ENCODE measurements at places on chromosomes 5 and 9. TPM values are rescaled to one million over a fixed set of nuclear protein-coding genes. Genes with fewer than 3 reads are reported as not detected.

DNA sequence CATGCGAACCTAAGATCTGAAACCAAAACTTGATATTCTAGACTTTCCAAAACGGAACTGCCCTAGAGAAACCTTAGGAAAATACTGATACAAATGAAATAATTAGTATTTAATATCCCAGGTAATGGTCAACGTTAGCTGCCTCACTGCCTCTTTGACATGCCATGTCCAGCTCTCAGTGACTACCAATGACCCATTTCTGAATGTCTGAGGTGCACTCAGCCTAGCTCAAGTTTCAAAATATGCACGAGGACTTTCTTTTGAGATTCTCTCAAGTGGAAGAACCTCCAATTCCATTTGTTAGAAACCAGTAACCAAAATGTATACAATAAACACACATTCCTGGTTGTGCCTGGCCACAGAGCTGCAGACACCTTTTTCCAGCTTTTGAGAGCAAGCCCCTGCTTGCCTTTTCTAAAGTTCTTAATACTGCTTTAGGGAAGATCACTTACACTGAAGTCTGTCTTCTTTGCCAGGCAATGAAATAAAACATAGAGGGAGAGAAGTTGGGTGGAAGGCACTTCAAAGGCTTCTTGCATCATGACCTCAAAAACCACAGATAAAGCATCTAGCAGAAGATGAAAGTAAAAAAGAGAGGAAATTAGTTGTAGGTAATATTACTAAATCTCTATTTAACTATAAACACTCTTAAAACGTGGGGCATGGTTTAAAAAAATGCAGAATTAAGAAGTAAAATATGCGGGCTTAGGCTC lies 87.9 kb downstream of the MRPS27 start:
- DNase-seq: no peak

DNA sequence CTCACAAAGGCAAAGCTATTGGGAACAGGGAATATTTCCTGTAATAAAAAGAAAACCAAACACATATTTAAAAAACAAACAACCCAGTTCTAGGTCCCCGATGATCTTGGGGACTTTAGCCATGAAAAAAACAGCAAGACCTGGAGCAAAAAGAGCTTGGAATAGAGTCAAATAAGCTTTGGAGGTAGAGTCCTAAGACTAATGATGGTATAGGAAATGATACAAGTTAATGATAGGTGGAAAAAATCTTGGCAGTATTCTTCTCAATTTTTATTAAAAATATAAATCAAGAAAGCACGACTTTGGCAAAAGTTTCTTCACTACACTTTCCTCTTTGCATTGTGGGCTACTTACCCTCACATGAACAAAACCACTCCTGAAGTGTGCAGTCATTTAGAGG lies 481.5 kb downstream of the EBF1 start:
- no peak for DNase-seq

The SV2C gene
- 0.05 TPM for total RNA-seq

- DNase-seq: no peak
These were observed 70.1 kb downstream of the DTWD2 start for GRCh38 chr5:118918232-118918631.

The LYSMD3 gene
- total RNA-seq: 14.8 TPM

GRCh38 chr5:52690236-52690768 lies 97.4 kb upstream of the ITGA1 start:
- DNase-seq: no peak

DNA sequence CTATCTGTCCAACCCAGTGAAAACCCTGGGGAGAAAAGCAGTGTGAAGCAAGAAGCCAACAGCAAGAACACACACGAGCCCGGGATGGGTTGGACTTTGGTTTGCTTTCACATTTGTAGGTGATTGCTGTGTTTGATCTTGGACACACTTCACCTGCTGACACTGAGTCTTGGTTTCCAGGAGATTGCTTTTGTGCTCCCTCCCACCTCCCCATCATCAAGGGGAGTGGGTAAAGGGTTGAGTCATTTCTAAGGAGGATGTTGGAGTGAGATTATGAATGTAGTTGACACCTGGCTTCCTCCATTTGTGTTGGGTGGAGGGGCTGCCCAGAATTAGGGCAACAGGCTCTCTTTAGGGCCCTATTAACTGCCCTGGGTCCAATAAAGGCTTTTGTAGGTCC lies 37.5 kb downstream of the ANKDD1B start:
- DNase-seq: no peak

DNA sequence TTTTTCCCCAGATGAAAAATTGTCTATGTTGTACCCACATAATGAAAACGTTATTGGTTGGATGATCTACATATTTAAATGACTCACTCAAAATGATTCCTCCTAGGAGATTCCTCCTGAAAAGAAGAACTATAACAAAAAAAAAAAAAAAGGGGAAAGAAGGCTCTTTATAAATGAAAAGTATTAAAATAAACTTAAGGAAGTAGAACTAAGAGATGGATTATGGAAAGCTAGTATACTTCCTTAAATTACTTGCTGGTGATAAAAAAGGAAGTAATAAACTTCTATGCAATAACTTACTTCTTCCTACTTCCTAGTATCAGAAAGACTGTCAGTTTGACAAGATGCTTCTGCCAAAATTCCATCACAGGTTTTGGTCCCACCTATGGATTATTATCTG lies 1087.7 kb downstream of the CDH12 start:
- no peak for DNase-seq

GRCh38 chr9:1458503-1458902 lies 408.3 kb downstream of the DMRT2 start:
- DNase-seq: no peak

DNA sequence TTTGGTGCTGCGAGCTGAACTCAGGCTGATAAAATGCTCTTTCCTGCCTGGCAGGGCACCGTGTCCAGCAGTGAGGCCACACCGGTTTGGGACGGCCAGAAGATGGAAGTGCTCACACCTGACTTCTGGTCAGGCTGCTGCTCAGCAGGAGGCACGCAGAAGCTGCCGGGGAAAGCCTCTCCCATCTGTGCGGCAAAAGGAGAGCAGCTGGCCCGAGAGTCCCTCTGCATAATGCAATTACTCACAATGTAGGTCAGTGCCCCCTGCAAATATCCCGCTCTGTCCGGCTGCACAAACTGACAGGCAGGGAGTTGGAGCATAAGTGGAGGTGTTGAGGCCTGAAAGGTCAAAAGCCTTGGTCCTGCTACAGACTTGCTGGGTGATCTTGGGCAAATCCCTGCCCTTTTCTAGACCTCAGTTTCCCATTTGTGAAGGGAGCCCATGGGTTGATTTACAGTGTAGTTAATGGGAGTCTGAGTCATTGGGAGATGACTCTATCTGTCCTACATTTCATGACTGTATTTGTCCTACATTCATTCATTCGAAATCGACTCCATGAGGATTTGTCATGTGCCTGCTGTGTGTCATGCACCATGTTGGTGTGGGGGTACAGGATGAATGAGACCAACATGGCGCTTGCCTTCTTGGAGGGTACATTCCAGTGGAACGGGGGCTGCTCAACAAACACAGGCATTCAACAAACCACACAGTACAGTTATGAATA lies 61.8 kb upstream of the TBC1D2 start:
- DNase-seq: no peak

The POU5F2 gene
- total RNA-seq: 0.23 TPM

DNA sequence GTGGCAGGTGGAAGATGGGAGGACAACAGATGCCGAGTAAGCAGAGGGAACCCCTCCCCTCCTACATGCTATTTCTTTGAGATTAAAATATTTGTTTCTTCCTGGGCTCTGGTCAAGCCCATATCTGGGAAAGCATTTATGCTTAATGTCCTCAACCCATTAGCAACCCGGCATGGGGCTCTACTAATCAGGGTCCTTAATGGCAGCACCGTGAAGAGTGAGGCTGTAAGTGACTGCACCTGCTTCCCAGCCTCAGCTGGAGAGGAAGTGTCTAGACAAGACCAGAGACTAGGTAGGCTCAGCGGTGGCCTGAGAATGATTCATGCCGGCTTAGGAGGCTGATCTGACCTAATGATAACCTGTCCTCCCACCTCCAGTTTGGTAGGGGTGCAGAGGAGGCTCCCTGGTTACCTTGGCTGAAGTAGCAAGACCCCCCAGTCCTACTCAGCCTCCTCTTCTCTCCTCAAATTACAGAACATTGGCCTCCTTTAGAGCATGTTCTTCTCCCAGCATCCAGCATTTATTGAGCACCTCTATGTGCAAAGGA lies 61.3 kb upstream of the HSPA9 start:
- DNase-seq: no peak

- no peak for DNase-seq
These were observed 11.5 kb upstream of the BOD1 start for GRCh38 chr5:173627860-173628392.

GRCh38 chr5:105934171-105934570 lies 1736.6 kb downstream of the EFNA5 start:
- no peak for DNase-seq

- no peak for DNase-seq
These were observed 43.8 kb downstream of the SPINK5 start for GRCh38 chr5:148107608-148108007.

GRCh38 chr9:126500600-126501382 lies 112.9 kb upstream of the LMX1B start:
- DNase-seq: peak; percentile 92

Measured in WTC11 (cell line).